ENCODE measurements at places on chromosomes 13 and 19.

GRCh38 chr13:104074326-104074725 lies 1008.1 kb upstream of the SLC10A2 start:
- no peak for DNase-seq

DNA sequence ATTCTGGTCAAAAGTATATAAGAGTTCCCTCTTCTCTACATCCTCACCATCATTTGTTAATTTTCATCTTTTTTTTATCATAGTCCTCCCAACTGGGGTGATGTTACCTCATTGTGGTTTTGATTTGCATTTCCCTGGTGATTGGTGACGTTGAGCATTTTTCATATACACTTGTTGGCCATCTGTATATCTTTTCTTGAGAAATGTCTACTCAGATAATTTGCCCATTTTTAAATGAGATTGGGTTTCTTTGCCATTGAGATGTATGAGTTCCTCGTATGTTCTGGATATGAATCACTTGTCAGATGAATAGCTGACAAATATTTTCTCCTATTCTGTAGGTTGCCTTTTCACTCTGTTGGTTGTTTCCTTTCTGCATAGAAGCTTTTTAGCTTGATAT lies 2.4 kb downstream of the CD33 start:
- DNase-seq = no peak

GRCh38 chr13:94433055-94433961 lies 46.2 kb downstream of the DCT start:
- DNase-seq = no peak

- DNase-seq = no peak
Measured at GRCh38 chr13:24040835-24041234, 119.7 kb upstream of the SPATA13 start.
